ENCODE measurements at places on chromosomes 2 and 18.

DNA sequence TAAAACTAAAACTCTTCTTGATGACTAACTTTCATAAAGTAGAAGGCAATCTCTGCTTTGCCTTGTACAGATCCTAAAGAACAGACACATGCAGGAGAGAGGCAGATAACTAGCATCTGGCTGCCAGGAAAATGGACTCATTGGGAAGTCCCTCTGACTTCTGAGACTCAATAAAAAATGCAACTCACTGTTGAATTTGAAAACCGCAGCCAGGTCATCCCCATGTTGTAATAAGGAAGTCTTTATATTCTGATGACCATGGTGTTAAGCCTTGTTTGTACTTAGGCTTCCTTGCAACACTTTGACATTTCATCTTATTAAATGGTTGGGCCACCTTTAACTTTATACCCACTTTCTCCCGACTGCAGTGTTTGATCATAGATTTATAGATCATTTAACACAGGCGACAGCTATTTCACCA is 375.1 kb upstream of the KCNH7 start:
- no peak for DNase-seq

- no peak for DNase-seq
Measured at GRCh38 chr18:25976554-25976953, 113.9 kb downstream of the SS18 start.

- DNase-seq = no peak
Measured at GRCh38 chr2:238946318-238947242, 98.7 kb downstream of the TWIST2 start.

DNA sequence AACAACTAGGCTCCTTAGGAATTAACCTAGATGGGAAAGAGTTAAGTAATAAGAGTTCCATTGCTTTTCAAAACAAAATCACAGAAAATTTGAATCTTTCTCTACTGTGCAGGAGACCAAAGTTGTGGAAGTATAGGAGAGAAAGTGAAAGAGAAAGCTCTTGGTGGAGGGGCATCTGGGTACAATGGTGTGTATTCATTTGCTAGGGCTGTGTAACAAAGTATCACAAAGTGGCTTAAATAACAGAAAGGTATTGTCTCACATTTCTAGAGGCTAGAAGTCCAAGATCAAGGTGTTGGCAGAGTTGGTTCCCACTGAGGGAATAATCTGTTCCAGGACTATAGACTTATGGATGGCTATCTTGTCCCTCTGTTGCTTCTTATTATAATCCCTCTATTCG is 50.5 kb upstream of the GORASP2 start:
- DNase-seq = no peak

GRCh38 chr2:12199491-12200211 is 453.2 kb downstream of the LPIN1 start:
- DNase-seq = peak; percentile 82

DNA sequence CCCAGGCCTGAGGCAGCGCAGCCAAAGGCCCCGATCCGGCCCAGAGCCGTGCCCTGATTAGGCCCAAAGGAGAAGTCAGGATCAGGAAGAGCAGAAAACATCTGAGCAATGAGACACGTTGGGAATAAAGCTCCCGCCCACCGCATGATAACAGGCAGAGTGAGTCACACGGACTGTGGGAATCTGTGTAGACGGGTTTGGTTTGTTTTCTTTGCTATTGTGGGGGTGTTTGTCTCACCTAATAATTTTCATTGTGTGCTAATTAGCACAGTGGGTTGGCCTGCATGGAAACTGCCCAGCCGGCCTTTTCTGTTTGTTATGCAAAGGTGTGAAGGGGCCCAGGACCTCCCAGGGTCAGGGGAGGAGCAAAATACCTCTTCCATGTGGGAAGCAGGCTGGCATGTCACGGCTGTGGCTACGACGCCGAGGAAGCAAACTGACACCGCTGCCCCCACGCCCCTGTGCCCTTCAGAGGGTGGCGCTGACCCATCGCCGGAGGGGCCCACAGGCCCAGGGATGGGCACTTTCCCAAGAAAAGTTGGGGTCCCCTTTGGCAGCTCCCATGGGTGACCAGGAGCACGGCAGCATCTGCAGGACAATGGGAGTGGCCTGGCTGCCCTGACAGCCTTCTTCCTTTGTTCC is 68.4 kb upstream of the CTDP1 start:
- DNase-seq = no peak

DNA sequence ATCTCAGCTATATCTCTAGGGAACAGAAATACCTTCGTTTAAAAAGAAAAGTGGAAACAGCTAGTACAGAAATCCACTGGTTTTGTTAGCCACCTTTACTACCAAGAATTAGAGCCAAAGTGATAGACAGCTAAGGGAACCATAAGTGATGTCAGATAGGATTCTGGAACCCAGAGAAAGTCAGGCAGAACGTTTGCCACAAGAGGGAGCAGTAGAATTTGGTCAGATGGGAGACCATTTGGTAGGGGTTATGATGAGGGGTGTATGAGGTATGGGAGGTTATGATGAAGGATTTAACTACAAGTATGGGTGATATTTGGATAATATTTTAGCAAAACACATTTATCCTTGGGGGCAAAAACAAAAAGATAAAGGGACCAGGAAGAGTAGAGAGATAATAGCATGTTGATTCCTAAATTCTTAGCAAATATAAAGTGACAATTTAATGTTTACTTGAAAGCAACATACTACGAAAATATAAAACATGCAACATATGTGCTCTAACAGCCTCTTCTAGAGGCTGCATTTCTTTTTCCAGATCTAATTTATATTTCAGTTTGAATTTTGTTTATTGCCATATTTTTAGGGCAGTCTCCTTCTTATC is 3.3 kb downstream of the SLC8A1 start:
- no peak for DNase-seq

DNA sequence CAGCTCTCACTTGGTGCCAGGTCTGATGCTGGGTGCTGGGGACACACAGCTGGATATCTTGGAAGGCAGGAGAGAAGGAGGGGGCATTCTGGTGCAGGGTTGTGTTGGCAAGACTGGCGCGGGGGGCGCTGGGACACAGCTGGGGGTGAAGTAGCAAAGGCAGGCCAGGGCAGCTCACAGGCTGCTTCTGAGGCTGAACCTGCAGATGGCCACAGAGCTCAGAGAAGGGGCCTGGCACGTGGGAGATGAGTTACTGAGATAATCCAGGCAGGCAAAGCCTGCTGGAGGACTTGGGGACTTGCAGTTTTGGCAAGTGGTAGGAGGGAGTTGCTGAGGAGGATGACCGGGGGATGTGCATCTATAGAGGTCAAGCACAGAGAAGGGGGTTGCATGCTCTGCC is 16.2 kb upstream of the DGKD start:
- DNase-seq = no peak

- DNase-seq = no peak
Measured at GRCh38 chr18:41674506-41674905, 280.5 kb upstream of the PIK3C3 start.

DNA sequence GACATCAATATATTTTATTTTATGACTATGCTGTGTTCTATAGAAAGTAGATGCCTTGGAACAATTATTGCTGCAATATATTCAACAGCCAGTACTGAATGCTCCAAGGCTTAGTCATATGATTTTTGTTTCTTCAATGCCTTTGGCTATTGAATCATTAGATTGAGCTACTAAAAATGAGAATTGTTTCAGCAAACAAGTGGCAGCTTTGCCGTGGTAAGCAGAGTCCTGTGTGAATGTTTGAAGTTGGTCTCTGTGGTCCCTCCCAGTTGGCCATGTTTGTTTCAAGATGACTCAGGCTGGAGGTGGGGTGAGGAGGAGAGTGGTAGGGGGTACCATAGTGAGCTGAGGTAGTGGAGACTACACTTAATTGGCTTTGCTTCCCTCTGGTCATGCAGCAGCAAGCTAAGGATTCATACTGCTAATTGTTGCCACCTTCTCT is 198.6 kb upstream of the EPAS1 start:
- no peak for DNase-seq

- peak; percentile 14 for DNase-seq
Measured at GRCh38 chr18:45110577-45111501, 430.2 kb downstream of the SETBP1 start.

GRCh38 chr2:205066081-205066480 is 520.8 kb downstream of the PARD3B start:
- no peak for DNase-seq

DNA sequence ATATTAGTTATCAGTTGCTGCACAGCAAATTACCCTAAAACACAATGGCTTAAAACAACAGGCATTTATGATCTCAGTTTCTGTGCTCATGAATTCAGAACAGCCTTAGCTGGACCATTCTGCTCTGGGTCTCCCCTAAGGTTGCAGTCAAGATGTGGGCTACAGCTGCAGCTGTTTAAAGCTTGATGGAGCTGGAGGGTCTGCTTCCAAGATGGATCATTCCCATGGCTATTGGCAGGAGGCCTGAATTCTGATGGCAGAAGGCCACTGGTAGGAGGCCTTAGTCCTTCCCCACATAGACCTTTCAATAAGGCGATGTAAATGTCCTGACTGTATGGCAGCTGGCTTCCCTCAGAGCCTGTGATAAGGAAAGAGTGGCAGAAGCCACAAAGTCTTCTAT is 118.6 kb upstream of the SERPINE2 start:
- peak; percentile 21 for DNase-seq

DNA sequence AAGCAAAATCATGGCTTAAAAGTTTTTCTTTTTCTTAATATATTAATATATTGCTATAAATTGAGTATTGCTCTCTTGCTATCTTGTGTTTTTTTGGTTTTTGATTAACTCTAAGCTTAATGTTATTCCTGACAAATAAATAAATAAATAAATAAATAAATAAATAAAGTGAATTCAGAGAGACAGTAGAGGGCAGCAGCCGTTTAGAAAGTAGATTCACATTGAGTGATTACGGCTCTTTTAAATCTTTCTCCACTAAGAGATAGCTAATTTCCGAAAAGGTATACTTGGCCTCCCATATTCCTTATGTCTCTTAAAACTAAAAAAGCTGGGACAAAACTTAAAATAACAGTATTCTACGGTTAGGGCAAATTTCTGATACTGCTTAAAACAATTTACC is 34.3 kb downstream of the MSH2 start:
- no peak for DNase-seq

- DNase-seq = no peak
Measured at GRCh38 chr2:191302459-191303139, 57.4 kb downstream of the MYO1B start.

DNA sequence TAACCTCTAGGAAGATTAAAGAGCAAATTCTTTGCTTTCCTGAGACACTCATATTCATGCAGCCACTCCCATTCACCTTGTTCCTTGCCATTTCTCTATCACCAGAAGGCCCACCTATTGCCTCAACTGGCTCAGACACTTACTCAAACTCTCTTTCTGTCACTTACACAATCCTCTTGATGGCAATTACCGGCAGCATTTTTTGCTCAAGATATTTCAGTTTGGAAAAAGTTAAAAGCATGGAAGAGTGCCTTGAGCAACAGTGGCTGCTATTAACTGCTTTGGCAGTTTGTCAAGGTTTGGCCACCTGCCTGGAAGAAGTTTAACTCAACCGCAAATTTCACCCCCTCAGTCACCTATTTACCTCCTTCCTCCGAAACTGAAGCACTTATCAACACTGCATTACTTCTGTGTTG is 1104.0 kb upstream of the PIK3C3 start:
- DNase-seq = no peak

DNA sequence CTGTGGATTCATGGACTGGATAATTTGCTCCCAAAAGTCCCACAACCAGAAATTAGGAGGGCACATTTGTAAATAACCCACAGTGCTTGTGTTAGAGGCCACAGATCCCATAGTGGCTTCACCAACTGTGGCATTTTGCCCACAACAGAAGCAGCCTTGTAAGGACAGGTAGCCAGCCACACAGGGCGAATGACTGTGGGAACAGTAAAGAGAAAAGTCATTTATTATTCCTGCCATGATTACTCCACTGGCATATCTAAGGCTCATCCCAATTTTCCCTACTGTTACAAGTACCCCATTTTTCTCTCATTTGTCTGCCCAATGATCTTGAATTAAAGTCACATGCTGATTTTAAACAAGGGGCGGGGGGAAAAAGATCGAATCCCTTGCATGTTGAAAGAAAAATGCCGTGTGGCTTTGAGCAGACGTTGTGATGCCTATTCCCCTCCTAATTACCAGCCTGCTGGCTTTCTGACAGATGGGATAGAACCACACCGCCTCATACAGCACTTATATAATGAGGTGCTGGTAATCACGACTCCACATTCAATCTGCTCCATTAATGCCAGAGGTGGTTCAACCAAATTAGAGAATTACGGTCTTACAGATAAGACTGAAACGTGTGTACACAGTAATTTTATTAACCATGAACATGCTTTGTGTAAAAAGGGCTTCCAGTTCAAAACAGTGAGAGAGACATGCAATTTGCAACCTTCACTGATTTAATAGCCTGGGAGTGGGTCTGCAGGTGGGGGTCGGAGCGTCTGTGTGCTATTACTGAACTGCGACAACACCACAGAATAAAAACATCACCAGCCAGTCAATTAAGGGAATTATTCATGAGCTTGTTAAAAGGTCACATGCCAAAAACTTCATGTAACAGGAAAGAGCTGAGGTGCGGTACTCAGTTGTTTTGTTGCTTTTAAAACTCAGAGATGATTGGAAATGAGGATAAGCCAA is 196.0 kb downstream of the TMEM163 start:
- no peak for DNase-seq

DNA sequence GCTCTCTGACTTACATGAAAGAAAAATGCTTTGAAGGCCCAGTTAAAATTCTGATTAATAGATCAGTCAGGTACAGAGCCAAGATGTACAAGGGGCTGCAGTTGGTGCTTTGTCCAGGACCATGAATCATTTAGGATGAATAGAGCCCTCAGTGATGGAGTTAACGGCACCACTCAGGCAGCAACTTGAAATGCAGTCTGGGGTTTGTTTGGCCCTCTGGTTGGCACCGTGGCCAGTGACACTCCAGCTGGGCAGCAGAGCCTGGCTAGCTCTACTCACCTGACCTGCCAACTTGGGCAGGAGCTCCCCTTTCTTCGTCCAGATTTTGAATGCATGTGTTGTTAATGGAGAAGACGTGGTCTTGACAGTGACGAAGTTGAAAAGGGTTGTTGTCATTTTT is 493.0 kb upstream of the ACVR2A start:
- no peak for DNase-seq

DNA sequence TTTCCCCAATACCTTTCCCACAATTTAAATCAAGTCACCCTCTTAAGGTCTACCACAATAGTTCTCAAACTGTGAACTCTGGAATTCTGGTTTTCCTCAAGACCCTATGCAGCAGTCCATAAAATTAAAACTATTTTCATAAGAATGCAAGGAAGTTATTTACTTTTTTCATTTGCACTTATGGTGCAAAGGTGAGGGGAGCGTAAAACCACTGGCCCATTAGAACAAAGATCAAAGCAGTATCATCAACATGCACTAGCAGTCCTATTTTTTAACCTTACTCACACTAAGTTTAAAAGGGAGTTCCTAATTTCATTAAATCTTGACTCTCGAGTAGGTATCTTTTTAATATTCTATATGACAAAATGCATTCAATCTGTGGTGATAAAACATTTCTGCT is 85.3 kb downstream of the MEMO1 start:
- no peak for DNase-seq
